ENCODE measurements at places on chromosomes 16 and 17.

DNA sequence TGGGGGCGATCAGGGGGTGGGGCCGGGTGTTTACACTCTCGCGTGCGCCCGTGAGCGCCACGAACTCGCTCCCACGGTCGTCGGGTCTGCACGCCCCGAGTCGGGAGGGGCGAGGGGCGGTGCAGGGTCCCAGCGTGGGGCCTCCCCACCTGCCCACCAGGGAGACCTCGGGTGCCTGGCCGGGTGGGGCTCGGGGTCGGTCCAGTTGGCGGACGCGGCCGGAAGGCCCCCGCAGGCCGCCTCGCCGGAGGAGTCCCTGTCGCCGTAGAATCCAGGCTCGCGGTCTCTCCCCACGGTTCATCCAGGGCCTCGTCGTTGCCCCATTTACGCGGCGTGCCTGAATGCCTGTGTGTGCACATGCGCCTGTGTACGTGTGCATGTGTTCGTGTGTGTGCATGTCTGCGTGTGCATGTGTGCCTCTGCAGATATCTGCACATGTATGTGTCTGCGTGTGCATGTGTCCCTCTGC is 510 bp upstream of the RAB40B start:
- no peak for DNase-seq

DNA sequence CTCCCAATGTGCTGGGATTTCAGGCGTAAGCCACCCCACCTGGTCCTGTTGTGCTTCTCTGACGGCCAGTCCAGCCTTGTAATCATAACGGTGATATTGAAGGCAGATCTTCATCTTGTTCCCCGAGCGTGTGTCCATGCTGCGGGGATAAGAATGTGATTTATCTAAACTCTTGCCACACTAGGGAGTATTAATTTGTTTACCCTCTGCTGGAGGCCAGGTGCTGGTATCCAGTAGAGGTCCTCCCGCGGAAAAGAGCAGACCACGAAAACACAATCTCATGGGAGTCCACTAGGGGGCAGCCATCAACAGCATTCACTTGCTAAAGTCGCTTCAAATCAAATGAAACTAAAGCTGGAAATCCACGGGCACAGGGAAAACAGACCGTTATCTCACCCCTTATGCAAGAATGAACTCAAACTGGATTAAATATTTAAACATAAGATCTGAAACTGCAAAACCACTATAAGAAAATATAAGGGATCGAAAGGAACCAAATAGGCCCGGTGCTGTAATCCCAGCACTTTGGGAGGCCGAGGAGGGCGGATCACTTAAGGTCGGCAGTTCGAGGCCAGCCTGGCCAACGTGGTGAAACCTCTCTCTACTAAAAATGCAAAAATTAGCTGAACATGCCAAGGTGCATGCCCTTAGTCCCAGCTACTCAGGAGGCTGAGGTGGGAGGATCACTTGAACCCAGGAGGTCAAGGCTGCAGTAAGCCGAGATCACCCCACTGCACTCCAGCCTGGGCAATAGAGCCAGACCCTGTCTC is 22.3 kb upstream of the RBBP6 start:
- peak; percentile 38 for DNase-seq

- no peak for DNase-seq
These were observed 2.3 kb downstream of the PIEZO1 start for GRCh38 chr16:88782454-88783390.

- no peak for DNase-seq
These were observed 9.4 kb downstream of the SNX20 start for GRCh38 chr16:50671644-50672260.

GRCh38 chr17:47243737-47244598 is 9.7 kb upstream of the ITGB3 start:
- DNase-seq = no peak

- no peak for DNase-seq
These were observed 1.1 kb upstream of the TPPP3 start for GRCh38 chr16:67394155-67395104.

DNA sequence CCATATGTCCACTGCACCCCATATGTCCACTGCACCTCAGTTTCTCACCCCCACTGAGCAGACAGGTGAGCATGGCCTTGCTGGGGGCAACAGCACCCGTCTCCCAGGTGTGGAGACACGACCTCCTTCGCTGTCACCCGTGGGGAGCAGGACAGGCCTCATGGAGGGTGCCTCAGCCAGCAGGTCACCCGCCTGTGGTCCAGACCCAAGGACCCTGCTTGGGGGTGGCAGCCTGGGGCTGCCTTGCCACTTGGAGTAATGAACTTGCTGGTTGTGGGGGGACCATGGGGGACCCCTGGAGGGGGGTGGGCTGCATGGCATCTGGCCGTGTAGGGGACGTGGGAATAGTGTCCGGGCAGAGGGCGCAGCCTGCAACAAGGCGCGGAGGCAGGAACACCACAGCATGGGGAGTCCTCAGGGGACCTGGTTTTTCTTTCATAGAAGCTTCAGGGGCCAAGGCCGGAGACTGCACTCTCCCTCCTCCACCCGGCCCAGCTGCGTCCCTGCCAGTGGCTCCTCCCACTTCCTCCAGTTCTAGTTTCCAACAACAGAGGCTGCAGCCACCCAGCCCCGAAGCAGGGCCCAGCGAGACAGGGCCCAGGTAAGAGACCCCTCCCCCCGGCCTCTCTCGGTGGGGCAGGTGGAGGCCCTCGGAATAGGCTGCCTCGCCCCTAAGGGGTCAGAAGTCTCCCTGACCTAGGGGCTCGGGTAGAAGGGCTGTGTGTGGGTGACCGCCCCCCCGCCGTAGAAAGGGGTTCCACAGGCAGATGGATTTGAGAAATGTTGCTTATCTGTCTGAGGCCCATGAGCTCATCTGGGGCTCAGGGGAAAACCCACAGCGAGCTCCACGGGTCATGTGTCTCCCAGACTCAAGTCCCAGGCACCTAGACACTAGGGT is at the start of gene NHLRC4:
NHLRC4 (plus strand) TSS at position 531 of the 898 bp plus-strand sequence. CDS start 1,043 bp downstream, outside the sequence.
- no peak for DNase-seq

GRCh38 chr16:8855972-8856371 is 12.8 kb downstream of the CARHSP1 start:
- no peak for DNase-seq

DNA sequence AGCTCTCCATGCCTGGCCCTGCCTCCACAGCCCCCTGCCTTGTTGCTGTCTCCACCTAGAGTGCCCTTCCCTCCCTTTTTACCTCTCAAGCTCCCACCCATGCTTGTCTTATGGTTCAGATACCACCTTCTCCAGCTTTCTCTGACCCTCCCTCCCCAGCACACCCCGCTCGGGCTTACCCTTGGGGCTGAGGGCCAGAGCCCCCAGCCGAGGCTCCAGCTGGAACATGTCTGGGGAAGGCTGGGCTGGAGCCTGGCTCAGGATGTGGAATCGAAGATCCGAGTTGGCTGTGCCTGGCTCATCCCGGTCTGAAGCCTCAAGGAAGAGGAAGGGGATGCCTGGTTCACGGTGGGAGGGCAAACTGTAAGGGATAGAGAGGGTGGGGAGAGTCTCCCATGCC is 3.6 kb downstream of the CDH16 start:
- no peak for DNase-seq

DNA sequence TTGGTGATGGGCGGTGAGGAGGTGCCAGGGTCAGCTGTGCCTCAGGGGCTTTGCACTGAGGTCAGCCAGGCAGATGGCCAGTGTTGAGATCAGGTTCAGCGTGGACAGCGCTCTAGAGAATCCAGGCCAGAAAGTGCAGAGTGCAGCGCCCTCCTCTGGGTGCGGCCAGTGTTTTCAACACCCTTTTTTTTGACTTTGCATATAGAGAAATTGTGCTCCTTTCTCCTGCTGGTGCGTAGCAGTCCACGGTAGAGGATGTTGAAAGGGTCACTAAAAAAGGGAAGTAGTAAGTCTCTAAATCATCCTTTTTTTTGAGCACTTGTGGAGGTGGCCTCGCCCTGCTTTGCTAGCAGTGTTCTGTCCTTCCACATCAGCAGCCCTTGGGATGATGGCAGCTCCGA is 53.9 kb downstream of the BANP start:
- no peak for DNase-seq

DNA sequence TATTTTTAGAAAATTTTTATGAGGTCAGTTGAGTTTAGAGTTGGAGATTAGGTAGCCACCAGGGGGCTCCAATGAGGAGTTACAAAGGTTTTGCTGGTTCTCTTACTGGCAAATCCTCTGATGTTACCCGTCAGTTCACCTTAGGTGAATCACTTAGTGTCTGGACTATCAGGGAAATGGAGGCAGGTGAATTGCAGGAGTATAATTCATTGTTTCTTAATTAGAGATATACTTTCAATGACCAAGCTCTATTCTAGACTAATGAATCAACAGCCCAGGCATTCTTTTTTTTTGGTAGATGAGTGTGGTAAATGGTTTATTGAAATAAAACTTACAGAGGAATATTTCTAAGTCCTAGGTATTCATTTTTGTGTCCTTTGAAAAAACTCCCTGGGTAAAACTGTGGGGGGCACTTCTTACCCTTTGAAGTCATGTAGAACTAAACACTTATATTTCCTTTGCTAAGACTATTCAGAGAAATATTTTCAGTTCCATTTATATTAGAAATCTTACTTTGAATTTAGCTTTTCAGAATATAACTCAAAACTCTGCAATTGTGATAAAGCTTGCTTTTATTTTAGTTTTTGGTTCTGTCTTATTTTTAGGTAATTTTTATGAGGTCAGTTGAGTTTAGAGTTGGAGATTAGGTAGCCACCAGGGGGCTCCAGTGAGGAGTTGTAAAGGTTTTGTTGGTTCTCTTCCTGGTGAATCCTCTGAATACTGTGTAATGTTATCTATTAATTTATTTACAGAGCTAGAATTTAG is 17.7 kb downstream of the PSMD11 start:
- no peak for DNase-seq

GRCh38 chr17:3965118-3965800 is 1.0 kb upstream of the ATP2A3 start:
- DNase-seq = peak; percentile 33

DNA sequence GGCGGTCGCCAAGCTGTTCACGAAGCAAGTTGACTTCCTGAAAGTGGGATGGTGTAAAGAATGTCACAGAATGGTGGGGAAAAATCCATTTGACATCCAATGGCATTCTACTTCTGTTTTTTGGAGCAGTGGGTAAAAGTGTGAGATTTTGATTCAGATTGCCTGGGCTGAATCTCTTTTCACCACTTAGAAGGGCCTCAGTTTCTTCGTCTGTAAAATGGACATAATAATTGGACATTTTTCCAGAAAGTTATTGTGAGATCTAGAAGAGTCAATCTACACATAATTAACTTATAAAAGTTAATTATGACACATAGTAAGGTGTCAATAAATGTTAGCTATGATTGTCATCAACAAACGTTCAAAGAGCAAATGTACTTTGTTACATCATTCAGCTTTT is 3.0 kb downstream of the KRT40 start:
- no peak for DNase-seq
